ENCODE measurements at places on chromosomes 3 and 15. TPM values are rescaled to one million over a fixed set of nuclear protein-coding genes. Genes with fewer than 3 reads are reported as not detected.

GRCh38 chr3:29475305-29475840 lies 194.5 kb downstream of the RBMS3 start:
- no peaks in the 10 kb centered on the region for H3K36me3 ChIP-seq
- H3K27me3 ChIP-seq = no peaks in the 10 kb centered on the region
- no peak overlapping the region for H3K4me3 ChIP-seq
- H3K27ac ChIP-seq = no peak overlapping the region
- no peaks in the 10 kb centered on the region for H3K4me1 ChIP-seq

The ELP6 gene
- total RNA-seq = 22.7 TPM

GRCh38 chr15:77118882-77119321 lies 48.0 kb upstream of the TSPAN3 start:
- no peaks in the 10 kb centered on the region for H3K36me3 ChIP-seq
- H3K4me1 ChIP-seq = no peaks in the 10 kb centered on the region
- DNase-seq = peak; percentile 74
- H3K4me3 ChIP-seq = no peak overlapping the region
- H3K27ac ChIP-seq = no peak overlapping the region
- no peaks in the 10 kb centered on the region for H3K27me3 ChIP-seq

- no peak for DNase-seq
- no peak overlapping the region for H3K4me3 ChIP-seq
- H3K36me3 ChIP-seq = peaks cover 2% of the 10 kb centered on the region
- H3K4me1 ChIP-seq = no peaks in the 10 kb centered on the region
- no peak overlapping the region for H3K27ac ChIP-seq
- H3K27me3 ChIP-seq = no peaks in the 10 kb centered on the region
Measured at GRCh38 chr3:16302082-16302631, 37.1 kb downstream of the OXNAD1 start.

The AGBL1 gene
- not detected for total RNA-seq

The SI gene
- total RNA-seq = not detected

- peaks cover under 1% of the 10 kb centered on the region for H3K4me1 ChIP-seq
- no peak overlapping the region for H3K27ac ChIP-seq
- H3K27me3 ChIP-seq = no peaks in the 10 kb centered on the region
- H3K36me3 ChIP-seq = no peaks in the 10 kb centered on the region
- H3K4me3 ChIP-seq = no peak overlapping the region
Measured at GRCh38 chr3:115652738-115653137, 29.4 kb downstream of the GAP43 start.

GRCh38 chr3:128469556-128469955 lies 2.9 kb upstream of the DNAJB8 start:
- H3K4me1 ChIP-seq = peaks cover 18% of the 10 kb centered on the region
- no peak overlapping the region for H3K27ac ChIP-seq
- no peaks in the 10 kb centered on the region for H3K27me3 ChIP-seq
- no peak for DNase-seq

The FAM107A gene
- 14.5 TPM for total RNA-seq

The IFT57 gene
- total RNA-seq = 33.2 TPM

DNA sequence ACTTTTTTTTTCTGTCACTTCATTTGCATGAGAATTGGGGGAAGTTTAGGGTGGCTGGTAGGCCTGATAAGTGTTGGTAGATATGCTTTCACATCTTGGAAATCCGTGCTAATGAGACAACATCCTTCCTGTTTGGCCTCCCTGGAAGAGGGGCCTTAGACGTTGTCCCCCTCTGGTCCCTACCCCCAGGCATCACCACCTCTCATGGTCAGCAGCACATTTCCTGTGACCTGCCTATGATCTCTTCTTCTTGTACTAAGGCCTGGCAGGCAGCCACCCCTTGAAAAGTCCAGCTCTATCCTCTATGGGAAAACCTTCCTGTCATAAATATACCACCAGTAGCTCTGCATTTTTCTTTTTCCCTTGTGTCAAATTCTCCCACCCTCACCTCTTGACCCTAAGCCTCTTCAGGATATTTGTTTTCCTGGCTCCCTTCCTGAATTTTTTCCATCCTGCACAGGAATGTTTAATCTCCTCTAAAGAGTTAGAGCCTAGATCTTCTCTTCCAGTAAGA lies 107.8 kb downstream of the SNRK start:
- no peaks in the 10 kb centered on the region for H3K36me3 ChIP-seq
- H3K4me1 ChIP-seq = peaks cover 33% of the 10 kb centered on the region
- H3K27me3 ChIP-seq = no peaks in the 10 kb centered on the region

DNA sequence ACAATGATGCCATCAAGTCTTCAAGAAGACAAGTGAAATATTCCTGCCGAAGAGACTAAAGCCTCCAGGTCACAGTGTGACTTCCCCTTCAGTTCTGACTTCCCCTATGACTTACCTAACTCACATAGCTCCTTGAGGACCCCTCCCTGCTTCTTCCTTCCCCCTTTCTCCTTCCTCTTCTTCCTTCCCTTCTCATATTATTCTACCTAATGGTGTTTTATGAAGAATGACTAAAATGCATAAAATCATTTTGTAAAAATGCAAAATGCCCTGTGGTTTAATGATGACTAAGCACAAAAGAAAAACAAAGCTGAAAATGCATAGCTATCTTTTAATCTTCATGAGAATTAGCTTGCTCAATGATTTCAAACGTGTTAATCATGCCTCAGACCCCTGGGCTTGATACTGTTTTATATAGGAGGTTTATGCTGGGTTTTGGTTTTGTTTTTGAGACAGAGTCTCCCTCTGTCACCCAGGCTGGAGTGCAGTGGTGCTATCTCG lies 26.1 kb upstream of the TM4SF4 start:
- H3K4me3 ChIP-seq = no peak overlapping the region
- DNase-seq = no peak
- no peaks in the 10 kb centered on the region for H3K36me3 ChIP-seq
- no peak overlapping the region for H3K27ac ChIP-seq
- peaks cover 7% of the 10 kb centered on the region for H3K4me1 ChIP-seq

DNA sequence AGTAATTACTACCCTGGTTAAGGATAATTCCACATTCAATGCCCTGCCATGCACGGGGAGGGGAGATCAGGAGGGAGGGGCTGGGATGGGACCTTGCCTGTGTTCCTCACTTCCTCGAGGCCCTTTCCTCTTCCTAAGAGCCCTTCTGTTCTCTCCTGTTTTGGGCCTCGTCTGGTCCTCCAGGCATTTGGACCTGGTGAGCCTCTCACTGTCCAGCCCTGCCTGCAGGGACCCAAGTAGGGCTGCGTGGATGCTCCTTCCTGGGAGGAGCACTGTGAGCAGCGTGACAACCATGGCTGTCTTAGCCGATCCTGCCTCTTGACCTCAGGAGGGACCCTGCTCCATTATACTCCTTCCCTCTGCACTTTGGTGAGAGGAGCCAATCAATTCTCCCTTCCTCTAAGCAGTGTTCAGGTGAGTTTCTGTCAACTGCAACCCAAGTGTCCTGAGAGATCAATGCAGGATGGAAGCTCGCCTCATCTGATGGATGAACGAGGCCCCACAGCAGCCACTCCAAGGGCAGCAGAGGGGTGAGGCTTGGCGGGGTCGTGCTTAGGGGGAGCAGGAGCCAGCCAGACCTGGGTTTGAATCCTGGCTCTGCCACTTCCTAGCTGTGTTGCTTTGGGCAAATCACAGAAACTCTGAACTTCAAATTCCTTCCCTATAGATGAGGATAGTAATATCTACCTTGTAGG lies 92.5 kb downstream of the IQSEC1 start:
- no peak overlapping the region for H3K4me3 ChIP-seq
- H3K36me3 ChIP-seq = no peaks in the 10 kb centered on the region
- peaks cover 14% of the 10 kb centered on the region for H3K4me1 ChIP-seq
- H3K27ac ChIP-seq = no peak overlapping the region

The TRIM71 gene
- not detected for total RNA-seq

- H3K36me3 ChIP-seq = no peaks in the 10 kb centered on the region
- peaks cover 39% of the 10 kb centered on the region for H3K4me1 ChIP-seq
- H3K4me3 ChIP-seq = no peak overlapping the region
- no peak overlapping the region for H3K27ac ChIP-seq
Measured at GRCh38 chr3:45127130-45127822, 18.9 kb downstream of the CDCP1 start.

DNA sequence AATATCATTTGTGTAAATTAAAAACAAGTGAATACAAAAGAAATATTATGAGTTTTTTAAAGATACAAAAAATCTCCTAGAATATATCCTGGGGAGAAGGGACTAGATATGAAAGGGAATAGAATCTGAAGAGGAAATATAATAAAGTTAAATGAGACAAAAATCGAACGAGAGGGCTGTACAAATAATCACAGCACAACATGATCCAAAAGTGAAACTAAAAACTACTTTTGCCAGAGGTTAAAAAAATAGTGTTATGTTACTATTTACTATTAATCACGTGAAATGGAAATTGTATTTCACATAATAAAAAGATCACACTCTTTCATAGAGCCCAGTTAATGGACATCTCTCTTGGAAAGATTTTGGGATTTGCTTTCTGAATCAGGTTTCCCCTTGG lies 28.6 kb downstream of the CGGBP1 start:
- H3K4me3 ChIP-seq = no peak overlapping the region
- DNase-seq = no peak
- H3K4me1 ChIP-seq = peaks cover 12% of the 10 kb centered on the region

- no peak overlapping the region for H3K27ac ChIP-seq
- H3K27me3 ChIP-seq = no peaks in the 10 kb centered on the region
- H3K36me3 ChIP-seq = no peaks in the 10 kb centered on the region
Measured at GRCh38 chr15:58562135-58562534, 130.3 kb downstream of the LIPC start.

The LMOD3 gene
- 0.33 TPM for total RNA-seq

GRCh38 chr15:75170711-75171341 lies 30.9 kb upstream of the C15orf39 start:
- DNase-seq = no peak
- peak overlapping the region; percentile 18 for H3K27ac ChIP-seq
- H3K36me3 ChIP-seq = no peaks in the 10 kb centered on the region
- H3K4me3 ChIP-seq = no peak overlapping the region
- H3K4me1 ChIP-seq = peaks cover 7% of the 10 kb centered on the region

All from body of pancreas (tissue), 4 donors.